ENCODE measurements at places on chromosomes 5 and 9. TPM values are rescaled to one million over a fixed set of nuclear protein-coding genes. Genes with fewer than 3 reads are reported as not detected.

- no peak for DNase-seq
Observed at GRCh38 chr9:129501771-129502319, 119.1 kb downstream of the C9orf50 start.

DNA sequence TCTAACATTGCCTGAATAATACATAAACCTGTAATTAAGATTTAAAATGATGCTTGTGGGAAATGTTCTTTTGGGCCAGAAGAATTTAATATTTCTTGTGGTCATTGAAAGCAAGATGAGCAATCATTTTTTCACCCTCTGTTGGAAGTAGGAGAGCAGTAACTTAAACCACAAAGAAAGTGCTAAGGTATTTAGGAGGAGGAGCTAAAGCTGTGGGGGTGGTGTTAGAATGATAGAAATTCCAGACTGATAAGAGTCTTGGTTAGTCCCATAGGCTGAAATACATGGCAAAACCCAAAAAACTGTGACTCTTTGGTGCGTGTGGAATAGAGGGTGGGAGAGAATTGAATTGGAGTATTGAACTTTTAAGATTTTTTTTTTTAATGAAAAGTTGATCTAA, 247.0 kb downstream of the YTHDC2 start:
- DNase-seq, result no peak

DNA sequence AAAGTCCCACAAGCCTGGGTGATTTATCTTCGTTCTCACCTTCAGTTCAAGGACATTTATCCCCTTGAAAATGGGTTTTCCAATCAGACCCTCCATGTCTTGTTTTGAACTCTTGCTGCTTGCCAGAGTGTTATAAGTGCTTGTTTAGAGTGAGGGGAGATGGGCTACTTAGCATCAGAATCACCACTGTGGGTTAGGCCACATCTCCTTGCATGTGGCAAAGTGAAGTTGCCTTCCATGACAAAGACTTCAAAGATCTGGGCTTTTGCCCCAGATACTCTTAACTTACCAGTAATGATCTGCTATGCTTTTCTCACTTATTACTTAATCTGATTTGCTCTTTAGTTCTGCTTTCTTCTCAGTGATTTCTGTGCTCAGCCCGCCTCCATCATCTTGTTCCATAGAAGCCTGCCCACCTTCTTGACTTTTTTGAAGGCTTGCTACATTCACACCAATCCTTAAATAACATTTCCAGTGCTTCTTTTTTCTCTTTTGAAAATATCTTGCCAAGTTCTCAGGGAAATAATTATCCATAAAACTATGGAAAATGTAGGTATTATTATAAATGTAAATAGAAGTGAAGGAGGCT, 39.0 kb downstream of the GPR21 start:
- DNase-seq, result no peak

- no peak for DNase-seq
Observed at GRCh38 chr5:181035991-181036815, 3.9 kb upstream of the BTNL9 start.

DNA sequence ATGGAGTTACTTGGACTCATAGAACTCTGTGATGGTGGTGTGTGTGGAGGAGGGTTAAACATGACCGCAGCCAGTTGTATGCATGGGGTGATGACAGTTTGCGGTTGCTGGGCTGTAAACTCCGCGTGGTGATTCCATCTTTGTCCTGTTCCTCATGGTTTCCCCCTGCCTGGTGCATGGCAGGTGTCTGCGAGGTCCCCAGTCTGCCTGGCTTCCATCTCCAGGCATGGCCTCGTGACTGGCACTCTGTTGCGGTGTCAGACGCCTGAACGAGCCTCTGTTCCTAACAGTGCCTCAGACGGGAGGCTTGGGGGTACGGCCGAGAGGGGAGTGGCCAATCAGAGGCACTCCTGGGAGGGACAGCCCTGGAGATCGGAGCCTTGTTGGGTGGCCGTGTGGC, 33.9 kb upstream of the SH3PXD2B start:
- no peak for DNase-seq

GRCh38 chr5:4036861-4037260, 441.2 kb downstream of the IRX1 start:
- DNase-seq, result no peak

DNA sequence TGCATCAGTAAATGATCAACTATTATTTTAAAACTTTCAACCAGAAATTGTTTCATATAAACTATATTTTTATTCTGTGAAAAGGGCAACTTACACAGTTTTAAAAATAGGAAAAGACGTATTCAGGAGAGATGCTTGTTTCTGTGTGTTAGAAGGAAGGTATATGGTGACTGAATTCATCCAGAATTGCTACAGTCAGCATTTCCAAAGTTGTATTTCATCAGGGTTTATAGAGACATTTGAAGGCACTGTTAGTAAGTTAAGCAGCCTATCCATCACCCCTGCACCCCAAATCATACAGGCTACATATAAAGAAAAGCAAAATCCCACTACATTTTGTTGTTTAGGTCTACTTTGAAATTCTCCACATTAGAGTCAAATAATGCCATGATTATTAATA, 716.0 kb downstream of the KCTD16 start:
- no peak for DNase-seq

DNA sequence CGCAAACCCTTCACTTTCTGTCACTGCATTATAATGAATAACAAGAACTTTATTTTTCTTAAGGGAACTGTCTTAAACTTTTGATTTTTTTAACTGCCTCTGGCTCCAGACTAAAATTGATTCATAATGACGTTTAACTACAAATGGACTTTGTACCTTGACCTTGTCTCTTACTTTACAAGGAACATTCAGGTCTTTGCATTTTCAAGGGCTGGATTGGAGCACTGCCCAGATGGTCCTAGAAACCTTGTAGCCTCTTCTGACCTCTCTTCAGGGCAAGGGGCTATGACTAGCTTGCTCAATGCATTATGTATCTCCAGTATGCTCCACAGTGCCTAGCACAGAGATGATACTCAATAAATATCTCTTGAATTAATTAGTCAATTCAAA, 612.6 kb upstream of the CLINT1 start:
- no peak for DNase-seq

GRCh38 chr9:80320480-80320879, 748.7 kb downstream of the TLE4 start:
- no peak for DNase-seq

DNA sequence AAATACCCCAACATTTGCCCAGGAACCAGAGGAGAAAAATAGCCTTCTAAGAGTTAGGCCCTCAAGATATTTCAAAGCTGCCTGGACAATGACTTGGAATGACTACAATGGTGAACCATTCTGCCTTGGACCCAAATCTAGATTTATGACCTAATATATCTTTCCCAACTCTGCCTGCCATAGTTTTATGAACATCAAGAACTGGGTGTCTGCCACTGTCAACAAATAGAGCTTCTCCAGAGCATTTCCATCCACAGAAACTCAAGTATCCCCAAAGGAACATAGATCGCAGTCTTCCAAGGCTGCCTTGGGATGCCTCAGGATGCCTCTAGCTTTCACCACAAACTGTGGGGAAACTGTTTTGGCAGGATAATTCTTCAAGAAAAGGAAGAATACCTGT, 48.2 kb upstream of the NFIB start:
- no peak for DNase-seq

DNA sequence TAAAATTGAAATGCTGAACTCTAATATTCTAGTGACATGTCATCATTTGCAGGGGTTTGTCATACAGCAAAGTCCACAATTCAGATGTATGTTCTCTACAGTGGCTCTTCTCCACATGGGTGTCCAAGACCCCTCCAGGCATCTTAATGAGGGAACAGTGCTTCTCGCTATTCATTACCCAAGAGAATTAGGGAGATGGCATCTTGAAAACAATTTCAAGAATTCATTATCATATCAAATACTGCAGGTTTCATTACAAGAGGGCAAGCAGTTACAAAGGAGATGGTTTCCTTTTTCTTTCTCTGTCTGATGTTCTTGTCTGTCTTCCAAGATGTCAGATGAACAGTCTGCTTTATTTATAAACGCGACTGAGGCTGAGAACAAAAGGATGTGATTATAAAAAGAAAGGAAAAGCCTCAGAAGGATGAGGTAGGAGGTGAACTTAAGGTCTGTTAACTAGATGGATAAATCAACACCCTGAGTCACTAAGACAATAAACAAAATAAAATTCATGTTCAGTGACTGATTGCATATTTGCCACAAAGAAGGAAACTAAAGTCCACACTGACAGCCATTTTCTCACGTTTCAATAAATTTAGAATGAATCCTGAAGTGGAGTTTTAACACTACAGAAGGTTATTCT, 326.7 kb upstream of the EFNA5 start:
- DNase-seq, result no peak

DNA sequence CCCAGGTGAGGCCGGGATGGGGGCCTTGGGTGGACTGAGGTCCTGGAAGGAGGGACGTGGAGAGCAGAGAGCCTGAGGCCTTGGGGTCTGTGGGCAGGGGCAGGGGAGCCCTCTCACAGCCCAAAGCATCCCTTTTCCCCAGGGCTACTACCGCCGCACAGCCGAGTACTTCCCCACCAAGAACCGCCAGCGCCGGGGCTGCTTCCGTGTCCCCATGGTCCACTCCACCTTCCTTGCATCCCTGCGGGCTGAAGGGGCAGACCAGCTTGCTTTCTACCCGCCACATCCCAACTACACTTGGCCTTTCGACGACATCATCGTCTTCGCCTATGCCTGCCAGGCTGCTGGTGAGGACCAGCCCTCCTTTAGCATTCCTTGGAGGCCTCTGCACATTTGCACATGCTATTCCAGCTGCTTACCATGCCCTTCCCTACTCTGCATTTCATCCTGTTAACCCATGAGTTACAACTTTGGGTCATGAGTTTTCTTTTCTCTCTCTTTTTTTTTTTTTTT, 3.7 kb downstream of the CERCAM start:
- no peak for DNase-seq

DNA sequence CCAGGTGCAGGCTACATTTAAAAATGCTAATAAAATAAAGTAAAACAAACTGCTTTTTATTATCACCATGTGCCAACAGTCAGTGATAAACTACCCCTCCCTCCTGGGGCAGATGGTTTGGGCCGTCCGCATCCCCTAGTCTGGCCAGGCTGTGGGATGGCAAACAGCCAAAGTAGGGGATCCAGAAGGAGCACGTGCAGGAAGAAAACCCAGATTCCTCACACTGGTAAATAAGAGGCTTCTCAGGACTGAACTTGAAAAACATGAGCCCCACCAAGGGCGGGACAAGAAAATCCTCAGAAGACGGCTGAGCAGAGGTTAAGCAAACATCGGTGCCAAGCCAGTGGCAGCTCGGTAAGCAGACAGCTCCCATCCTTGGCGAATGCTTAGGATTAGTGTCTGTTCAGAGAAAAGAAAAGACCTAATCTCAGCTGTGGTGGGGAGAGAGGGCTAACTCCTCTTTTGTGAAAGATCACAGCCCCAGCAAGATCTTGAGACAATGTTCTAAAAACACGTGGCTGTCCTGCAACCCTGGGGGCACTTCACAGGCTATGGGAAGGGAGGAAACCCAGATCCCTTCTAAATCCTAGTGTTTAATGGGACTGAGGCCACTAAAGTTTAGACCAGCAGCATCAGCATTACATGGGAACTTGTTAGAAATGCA, 46.5 kb upstream of the GDNF start:
- no peak for DNase-seq

DNA sequence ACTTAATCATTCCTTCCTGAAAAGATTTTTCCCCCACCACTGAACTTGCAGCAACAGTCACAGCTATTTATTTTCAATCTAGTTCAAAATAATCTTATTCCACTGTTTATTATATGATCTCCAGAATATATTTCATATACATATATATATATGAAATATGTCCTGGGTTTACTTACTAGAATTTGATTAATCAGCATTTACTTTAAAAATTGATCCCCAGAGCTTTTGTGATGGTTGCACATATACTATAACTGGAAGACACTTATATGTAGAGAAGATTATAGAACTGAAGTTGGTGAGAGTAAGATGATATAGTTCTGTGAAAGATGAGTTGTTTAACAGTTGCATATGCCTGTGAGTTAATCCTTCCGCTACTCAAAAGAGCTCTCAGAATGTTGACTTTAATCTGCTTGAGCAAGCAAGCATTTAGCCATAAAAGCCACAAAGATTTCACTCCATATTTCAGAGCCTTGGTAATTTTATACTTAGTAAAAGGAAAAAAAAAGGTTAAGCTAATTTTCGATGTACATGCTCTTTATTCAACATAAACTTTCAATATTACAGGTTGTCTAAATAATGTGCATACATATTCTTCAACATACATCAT, 399.3 kb upstream of the CDH9 start:
- no peak for DNase-seq

GRCh38 chr9:108894225-108894997, 32.3 kb downstream of the ACTL7A start:
- no peak for DNase-seq

DNA sequence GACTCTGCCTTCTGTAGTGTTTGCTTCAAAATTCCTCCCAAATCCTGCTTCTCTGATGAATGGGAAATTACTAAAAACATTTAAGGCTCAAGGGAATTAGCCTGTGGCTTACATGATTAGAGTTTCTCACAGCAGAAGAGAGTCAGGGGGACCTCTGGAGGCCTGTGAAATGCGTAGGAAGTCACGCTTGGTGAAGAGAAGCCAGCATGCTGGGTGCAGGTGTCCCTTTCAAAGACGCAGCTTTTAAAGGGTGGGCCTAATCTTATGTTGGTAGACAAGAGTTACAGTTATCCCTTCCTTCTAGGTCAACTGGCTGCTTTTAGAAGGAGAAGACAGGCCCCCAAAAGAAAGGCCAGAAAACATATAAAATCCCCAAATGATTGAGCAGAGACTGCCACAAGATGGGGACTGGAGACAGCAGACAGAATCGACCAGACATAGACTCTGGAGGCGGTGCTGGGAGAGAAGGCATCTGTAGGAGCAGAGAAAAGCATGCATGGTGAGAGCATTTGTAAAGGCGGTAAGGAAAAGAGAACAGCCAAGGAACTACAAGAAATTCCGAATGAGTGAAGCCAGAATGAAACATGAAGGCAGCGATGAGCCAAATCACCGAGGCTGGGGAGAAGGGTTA, 42.3 kb downstream of the B4GALT1 start:
- no peak for DNase-seq

SH3GLB2 gene
- 86.2 TPM for total RNA-seq

SETD9 gene
- total RNA-seq, result 2.7 TPM

FOXD4L3 gene
- 0.49 TPM for total RNA-seq

PCDHB7 gene
- total RNA-seq, result 0.98 TPM

GIN1 gene
- 5.4 TPM for total RNA-seq

ROR2 gene
- 22.3 TPM for total RNA-seq

Data from vagina (tissue), 2 donors.